Omental fat pad (tissue), 4 donors: ENCODE measurements at places on chromosomes 4 and X.

- DNase-seq, result no peak
Measured at GRCh38 chr4:172750910-172751309, 417.7 kb upstream of the GALNT7 start.

GRCh38 chr4:25903900-25904747 is 9.9 kb upstream of the SMIM20 start:
- no peak for DNase-seq

GRCh38 chr4:81688085-81688484 is 216.4 kb upstream of the RASGEF1B start:
- no peak for DNase-seq

GRCh38 chrX:63561425-63561824 is 210.3 kb upstream of the SPIN4 start:
- DNase-seq, result no peak

DNA sequence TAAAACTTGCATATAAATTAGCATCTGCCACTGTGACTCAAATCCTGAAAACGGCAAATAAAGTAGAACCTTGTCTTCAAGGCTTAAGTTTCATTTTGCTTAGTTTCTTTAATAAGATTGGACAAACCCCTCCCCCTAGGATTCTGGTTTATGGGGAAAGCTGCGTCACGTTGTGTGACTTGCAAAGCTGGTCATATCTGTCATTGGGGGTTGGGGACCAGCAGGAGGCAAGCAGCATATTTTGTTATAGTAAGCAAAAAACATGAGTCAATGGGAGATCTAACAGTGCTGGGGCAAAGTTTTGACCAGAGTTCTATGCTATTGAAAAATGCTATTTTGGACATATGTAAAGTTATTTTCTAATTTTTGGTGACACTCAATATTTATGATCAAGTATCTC is 407.3 kb downstream of the PCDH18 start:
- no peak for DNase-seq
